ENCODE measurements at places on chromosomes 3 and 15.

DNA sequence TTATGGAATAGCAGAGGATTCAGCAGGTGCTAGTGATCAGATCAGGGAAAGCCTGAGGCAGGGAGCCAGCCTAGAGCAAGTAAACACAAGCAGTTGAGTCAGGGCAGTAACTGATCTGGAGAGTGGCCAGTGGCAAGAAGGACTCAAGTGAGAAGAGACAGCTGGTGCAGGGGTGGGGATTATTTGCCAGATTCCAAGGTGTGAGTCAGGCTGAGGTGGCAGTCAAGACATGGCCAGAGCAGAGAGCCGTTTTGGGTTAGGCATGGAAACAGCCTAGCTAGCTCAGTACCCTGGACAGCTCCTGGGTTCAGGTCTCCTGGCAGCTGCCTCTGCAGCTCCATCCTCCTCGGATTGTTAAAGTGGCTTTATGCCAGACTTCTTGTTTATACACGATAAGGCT lies 281.9 kb upstream of the ONECUT1 start:
- peak; percentile 76 for DNase-seq

DNA sequence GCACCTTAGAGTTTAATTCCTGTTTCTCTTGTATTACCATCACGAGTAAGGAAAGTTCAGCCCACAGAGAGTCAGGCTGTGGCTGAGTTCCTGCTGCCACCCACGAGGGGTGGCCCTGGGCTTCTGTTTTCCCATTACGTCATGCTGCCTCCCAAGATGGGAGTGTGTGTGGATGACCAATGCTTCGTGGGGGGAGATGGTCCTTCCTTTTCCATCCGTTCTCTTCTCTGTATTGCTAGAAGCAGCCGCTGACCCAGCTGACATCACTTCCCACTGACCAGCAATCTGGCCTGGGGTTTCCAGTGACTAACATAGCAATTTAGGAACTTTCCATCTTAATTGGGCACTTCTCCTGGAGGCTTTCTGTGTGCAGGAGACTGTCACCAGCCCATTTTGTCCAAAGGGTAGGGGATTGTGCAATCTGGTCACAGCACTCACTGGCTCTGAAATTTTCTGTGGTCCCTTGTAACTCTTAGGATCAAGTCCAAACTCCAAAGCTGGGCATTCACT lies 9.3 kb downstream of the IRAK2 start:
- no peak for DNase-seq

DNA sequence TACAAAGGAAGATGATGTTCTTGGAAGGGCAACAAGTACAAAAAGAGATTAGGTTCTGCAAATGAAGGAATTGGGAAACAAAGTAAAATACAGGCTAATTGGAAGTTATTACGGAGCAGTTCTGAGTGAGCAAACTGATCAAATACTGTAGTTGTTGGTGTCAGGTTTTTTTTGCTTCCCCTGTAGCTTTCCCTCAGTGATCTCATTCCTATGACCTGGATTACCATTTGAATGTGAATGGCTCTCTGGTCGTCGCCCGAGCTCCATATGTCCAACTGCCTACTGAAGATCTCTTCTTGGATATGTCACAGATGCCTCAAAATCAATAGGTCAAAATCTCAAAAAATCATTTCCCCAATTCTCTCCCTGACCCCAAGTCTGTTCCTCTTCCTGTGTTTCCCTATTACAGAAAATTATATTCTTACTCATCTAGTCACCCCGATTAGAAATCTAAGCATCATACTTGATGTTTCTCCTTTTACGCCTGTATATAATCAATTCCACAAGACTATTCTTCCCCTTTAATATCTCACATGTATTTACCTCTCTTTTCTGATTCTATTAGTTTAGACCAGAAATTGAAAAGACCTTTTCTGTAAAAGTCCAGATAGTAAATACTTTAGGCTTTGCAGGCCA lies 29.0 kb downstream of the GOLM2 start:
- DNase-seq, result no peak

DNA sequence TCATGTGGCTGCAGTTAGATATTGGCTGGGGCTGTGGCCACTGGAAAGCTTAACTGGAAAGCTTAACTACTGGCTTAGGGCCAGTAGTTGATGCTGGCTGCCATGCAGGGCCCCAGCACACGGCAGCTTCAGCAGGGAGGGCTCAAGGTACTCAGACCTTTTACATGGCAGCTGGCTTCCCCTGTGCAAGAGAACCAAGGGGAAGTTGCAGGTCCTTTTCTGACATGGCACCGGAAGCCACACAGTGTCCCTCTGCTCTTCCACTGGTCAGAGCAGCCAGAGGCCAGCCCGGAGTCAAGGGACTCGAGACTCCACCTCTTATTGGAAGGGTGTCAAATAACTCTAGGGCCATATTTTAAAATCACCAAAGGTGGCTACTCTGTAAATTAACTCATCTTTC lies 24.5 kb downstream of the CCR9 start:
- DNase-seq, result no peak

- no peak for DNase-seq
These were observed 165.0 kb downstream of the XXYLT1 start for GRCh38 chr3:195105841-195106417.

DNA sequence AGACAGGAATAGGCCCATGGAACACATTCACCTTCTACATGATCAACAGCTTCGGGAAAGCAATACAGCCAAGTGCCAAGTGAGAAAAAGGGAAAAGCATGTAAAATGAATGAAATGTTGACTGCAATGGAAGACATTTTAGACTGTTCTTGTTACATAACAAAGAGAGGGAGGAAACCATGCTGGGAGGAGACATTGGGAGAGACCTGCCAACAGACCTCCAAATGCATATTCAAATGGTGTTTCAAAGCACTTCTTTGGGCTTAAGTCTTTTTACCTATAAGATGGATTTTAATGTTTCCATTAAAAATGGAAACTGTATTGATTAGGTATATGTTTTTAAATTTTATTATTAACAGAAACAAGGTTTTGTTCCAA lies 350.0 kb upstream of the THBS1 start:
- DNase-seq, result no peak

GRCh38 chr3:184595726-184596125 lies 34.1 kb downstream of the EPHB3 start:
- DNase-seq, result no peak

DNA sequence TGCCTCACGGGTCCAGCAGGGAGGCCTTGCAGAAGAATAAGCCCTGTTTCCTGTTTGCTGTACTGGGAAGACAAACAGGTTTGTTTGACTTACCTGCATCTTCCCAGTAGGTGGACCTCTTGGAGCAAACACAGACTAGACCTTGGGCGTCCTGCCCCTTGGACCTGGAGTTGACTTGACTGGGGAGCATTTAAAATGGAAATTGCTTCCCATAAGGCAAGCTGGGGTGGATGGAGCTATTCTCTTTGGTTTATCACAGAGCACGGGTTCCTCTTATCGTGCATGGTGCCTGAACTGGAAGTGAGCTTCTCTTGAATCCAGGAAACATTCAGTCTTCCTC lies 151.4 kb downstream of the RPLP1 start:
- DNase-seq, result no peak

GRCh38 chr3:160180581-160181216 lies 44.5 kb upstream of the C3orf80 start:
- DNase-seq, result peak; percentile 63

DNA sequence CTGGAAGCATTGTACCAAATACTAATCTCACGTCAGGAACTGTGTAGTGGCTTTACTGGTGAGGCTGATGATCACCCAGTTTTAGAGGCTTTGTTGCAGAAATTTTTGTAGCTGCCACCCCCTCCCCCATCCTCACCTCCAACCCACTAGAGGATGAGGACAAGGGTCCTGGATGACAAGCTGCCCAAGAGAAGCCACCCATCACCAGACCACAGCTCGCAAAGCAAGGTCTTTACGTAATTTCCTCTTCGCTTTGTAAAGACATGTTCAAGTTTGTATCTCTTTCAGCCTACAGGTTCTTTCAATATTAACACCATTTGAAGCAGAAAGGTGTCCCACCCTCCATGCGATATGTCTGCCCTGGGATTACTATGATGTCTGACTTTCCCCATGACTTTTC lies 74.2 kb downstream of the LDHAL6B start:
- no peak for DNase-seq

DNA sequence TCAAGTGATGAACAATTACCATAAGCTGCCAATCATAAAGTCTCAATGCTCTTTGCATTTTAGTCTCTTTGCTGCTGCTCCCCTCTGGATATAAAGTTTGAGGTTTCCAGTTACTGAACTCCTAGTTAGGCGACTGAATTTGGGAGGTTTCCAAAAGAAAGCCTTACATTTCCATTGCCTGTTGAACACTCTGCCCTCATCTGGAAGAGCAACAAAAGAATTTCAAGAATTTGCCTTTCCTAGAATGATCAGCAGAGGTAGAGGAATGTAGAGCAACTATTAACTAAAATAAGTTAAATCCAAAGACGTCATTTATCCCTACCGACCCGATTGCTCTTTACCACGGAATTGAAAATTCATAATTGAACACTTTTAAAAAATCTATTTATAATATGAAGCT lies 53.4 kb upstream of the PRICKLE2 start:
- no peak for DNase-seq

- DNase-seq, result no peak
These were observed 143.3 kb upstream of the GMNC start for GRCh38 chr3:191005790-191006189.

GRCh38 chr3:6228958-6229683 lies 631.8 kb upstream of the GRM7 start:
- DNase-seq, result no peak

- peak; percentile 20 for DNase-seq
These were observed 65.5 kb upstream of the C3orf49 start for GRCh38 chr3:63753567-63753966.

DNA sequence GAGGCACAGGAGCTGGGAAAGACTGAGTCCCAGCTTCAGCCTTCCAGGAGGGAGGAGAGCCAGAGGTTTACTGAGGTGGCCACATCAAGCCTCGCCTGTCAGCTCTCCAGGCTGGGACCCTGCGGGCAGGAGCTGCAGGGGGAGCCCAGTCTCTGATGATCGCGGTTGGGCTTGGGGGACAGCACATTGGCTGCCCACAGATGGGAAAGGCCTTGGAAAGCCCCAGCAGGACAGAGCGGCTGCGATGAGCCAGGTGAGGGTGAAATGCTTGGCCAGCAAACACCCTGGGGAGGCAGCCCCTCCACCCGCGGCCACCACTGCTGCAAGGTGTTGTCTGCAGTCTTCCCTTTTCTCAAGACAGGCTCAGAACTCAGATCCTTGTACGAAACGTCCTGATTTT lies 31.2 kb downstream of the SEC61A1 start:
- DNase-seq, result no peak

DNA sequence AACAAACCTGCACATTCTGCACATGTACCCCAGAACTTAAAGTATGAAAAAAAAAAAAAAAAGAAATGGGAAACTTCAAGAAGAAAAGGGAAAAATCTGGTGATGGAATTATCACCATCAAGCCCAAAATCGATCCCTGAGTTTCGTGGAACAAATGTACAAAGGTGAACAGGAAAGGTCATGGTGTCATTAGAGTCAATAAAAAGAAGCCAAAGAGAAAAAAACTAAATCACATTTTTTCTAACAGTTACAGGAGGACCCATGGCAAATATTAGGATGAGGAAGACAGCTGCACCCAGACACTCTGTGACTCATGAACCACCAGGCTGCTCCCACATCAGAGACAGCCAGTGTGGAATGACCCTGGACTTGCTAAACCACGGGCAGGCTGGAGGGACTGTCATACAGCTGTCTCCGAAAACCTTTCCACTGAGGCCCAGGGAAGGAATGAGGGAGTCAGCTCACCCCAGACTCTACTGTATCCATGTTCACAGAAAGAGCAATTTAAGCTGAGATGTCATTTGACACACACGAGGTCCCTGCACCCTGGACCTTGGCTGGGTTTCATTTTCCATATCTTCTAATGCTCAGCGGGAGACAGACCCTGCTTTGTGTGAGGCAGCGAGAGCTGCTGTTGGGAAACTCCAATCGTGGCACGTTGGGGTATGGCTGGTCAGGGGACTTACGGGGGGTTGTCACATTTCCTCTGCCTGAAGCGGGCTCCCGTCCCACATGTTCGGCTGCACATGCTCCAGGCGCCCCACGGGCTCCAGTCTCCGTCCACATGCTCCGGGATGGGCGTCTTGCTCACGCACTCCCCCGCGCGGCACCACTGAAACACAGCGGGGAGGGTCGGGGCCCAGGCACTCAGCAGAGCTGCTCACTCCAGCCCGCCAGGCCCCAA lies 210.2 kb downstream of the ADAMTS17 start:
- peak; percentile 24 for DNase-seq

- no peak for DNase-seq
These were observed 40.0 kb downstream of the CTXND1 start for GRCh38 chr15:80211976-80212375.

GRCh38 chr15:90617668-90618097 lies 88.0 kb downstream of the CRTC3 start:
- no peak for DNase-seq

- DNase-seq, result no peak
These were observed 320.7 kb upstream of the GOLIM4 start for GRCh38 chr3:168416446-168416845.

DNA sequence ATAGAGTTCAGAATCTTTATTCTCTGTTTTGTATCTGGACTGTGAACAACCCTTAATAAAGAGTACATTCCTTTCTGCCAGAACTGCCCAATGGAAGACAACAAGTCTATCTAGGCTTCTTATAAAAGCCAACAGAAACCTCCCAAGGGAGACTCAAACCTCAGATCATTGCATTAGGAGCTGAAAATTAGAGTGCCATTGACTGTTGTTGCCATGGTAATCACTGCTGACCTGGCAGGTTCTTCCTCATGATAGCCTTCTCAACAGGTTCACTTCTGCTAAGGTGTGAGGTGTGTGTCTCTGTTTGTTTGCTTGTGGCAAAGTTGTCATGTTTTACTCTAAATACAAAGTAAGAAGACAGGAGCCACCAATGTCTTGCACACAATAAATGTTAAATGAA lies 79.2 kb downstream of the TMEM108 start:
- no peak for DNase-seq

DNA sequence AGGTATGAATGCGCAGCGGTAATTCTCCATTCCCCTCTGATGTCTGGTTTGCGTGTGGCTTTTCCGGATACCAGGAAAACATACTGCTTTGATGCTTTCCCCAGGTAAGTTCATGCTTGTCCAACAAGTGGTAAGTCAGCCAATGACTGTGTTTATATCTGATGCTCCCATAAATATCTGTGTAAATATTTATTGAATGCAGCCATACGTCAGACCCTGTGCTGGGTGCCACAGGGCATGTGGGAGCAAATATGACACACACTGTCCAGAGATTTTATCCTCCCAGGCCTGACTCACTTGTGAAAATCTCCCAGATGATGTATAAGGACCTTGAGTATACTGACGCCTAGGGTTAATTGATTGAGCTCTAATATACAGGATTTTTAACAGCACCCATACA lies 29.6 kb upstream of the CEMIP start:
- DNase-seq, result no peak

DNA sequence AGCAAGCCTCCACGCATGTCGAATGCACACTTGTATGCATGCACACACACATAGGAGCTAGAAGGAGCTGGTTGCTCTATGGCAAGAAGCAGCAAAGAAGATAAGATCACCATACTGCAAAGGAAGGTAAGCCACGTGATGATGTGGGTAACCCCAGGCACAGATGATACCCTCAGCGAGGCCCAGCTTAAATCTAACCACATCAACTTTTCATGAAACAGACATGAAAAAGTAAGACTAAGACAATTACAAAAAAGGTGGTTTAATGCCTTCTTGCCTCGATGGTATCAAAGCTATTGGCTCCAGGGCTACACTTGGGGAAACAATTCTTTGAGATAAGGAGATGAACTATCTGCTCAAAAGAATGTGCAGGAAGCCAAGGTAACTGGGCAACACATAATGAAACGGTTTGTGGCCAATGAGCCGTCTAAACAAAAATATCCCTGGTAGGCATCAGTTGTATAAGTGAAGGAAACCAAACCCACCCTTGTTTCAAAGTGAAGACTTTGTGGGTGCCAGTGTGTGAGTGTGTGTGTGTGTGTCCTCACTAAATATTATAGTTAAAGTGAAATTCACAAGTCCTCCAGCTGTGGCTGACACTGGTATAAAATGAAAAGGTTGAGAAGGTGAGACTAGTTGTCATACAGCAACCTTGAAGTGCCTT lies 365.7 kb upstream of the ICE2 start:
- no peak for DNase-seq
